ENCODE measurements at places on chromosomes 7 and 10.

DNA sequence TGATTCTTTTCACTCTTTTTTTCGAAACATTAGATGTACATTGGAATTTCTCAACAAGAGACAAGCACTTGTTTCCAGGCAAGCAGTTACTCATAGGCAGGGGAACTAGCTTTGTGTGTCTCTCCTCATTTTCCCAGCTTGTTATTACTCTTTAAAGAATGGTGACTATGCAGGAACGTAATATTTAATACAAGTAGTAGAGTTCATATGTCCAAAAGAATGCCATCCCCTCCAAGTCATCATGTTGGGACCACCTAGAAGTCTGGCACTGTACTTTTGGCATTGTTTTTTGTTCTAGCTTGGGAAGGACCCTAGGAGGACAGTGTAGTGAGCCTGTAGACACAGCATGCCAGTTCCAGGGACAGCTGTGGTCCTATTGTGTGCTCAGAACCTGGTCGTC lies 650.7 kb downstream of the INHBA start:
- DNase-seq: no peak

DNA sequence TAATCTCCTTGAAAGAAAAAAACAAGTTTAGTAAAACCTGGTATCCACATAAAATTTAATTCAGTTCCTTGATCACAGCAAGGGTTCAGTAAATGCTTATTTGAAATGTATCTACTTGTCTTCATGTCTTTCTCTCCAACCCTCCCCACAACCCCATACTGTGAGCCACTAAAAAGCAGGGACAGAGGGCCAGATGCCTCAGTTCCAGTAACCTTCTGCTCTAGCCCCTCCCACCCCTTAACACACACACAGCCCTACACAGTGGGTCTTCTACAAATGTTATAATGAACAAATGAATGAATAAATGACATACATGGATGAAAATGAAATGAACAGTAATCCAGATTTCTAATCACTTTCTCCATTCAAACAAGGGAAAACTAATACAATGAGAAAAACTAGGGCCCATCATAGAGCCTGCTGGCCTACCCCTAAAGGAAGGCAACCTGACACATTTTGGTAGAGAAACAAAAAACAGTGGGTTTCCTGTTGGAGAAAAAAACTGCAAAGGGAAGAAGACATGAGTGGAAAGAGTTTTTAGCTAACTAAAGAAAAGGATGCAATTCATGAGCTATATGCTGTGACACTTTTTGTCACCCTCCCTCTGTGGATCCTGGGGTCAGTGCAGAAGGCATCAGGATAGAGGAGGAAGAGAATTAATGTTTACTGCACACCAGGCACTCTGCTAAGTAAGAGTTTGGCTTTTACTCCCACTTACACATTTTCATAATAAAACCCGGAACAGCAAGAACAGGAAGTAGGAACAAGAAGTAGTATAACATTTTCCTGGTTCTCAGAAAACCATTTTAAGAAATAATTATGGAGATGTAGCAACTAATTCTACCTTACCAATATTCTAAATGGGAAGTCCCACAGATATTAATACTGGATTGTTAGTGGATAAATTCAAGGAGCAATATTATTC lies 38.1 kb downstream of the ELMO1 start:
- no peak for DNase-seq

GRCh38 chr7:23474094-23474828 lies 4.0 kb upstream of the IGF2BP3 start:
- peak; percentile 96 for DNase-seq

DNA sequence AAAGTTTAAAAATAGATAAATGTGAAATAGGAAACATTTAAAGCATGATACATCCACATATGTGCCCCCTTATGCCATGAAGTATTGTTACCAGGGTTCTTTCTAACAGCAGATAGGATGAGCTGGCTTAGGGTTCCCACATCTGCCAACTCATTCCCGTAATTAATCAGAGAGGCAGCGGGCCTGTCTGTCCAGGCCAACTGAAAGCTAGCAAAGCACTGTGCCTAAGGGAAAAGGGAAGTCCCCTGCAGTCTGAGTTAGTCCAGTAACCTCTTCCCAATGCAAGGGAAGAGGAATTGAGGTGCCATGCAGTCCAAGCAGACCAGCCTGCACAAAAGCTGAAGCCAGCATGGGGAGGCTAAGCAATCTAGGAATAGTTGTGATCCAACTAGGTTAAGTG lies 18.3 kb upstream of the ZC3HAV1L start:
- DNase-seq: no peak

- DNase-seq: no peak
Observed at GRCh38 chr7:25037325-25037724, 57.3 kb upstream of the OSBPL3 start.

- DNase-seq: peak; percentile 55
Observed at GRCh38 chr10:18822156-18822555, 162.9 kb downstream of the ARL5B start.

- no peak for DNase-seq
Observed at GRCh38 chr10:69728335-69728870, 73.3 kb upstream of the COL13A1 start.

DNA sequence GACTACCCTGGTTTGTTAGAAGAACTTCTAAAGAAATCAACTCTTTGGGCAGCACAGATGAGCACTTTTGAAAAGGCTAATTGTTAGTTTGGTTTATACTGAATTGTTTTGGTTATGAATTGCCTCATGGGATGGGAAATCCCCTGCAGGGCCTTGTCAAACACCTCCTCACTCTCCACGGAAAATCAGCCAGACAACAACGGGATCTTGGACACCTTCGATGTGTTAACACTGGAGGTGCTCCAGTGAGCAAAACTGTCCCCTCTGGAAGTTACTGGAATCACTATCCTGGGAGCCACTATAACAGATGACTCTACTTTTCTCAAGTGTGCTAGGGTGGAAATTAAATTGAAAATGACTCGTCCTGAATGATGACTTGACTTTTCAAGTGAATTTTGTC lies 38.7 kb downstream of the CDK6 start:
- no peak for DNase-seq

GRCh38 chr10:88830643-88831268 lies 20.9 kb downstream of the ANKRD22 start:
- DNase-seq: no peak

GRCh38 chr10:48377751-48378530 lies 71.5 kb downstream of the MAPK8 start:
- no peak for DNase-seq

GRCh38 chr7:40232242-40232893 lies 97.6 kb downstream of the SUGCT start:
- DNase-seq: peak; percentile 19

GRCh38 chr10:86071145-86071544 lies 295.4 kb downstream of the GRID1 start:
- DNase-seq: no peak

GRCh38 chr7:146875237-146875785 lies 758.7 kb downstream of the CNTNAP2 start:
- no peak for DNase-seq

- DNase-seq: no peak
Observed at GRCh38 chr10:50679149-50679548, 55.4 kb upstream of the SGMS1 start.
